ENCODE measurements at places on chromosomes 16 and 17.

DNA sequence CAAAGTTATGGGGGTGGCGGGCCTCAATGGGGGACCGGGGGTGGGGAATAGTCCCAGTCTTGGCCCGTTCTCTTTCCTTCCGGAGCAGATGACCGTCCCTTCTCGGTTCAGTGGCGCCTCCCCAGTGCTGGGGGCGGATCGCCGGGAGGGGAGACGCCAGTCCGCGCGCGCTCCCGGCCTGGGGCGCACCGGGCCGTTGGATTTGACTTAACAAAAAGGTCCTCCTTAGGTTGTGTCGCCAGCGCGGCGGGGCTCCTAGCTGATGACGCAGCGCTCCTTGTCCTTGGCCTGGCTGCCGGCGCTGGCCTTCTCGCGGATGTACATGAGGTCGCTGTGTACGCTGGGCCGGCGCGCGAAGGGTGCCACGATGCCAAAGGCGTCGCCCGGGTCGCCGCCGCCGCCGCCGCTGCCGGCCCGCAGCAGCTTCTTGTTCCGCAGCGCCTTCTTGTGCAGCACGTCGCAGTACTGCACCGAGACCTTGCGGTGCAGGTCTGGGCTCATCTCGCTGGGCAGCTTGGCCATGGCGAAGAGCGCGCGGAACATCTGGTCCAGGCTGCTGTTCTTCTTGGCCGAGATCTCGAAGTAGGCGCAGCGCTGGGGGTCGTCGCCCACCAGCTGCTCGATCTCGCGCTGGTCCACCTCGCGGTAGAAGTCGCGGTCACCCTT, 1.2 kb downstream of the RASD1 start:
- peak; percentile 36 for DNase-seq

GRCh38 chr16:23859713-23860269, 24.0 kb downstream of the PRKCB start:
- no peak for DNase-seq

- no peak for DNase-seq
Observed at GRCh38 chr17:7380855-7381683, at the start of gene TNK1. Gene TNK1 (plus strand): TSS chr17:7381089. CDS start chr17:7382927, 1,838 bp downstream.

DNA sequence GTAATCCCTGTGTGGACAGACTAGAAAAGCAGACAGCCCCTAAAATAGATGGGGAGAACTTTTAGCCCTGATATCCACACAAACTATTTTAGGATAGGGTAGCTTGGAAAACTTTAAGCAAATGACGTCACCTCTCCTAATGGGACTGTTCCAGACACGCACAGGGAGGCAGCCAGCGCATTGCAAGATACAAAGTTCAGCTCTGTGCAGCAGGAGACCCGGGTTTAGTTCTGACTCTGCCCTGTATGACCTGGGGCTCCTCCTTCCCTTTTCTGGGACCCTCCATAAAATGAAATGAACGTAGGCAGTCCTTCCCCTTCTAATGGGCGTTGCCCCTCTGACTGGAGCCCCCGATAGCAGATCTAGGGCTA, 6.3 kb downstream of the ZNF689 start:
- no peak for DNase-seq

DNA sequence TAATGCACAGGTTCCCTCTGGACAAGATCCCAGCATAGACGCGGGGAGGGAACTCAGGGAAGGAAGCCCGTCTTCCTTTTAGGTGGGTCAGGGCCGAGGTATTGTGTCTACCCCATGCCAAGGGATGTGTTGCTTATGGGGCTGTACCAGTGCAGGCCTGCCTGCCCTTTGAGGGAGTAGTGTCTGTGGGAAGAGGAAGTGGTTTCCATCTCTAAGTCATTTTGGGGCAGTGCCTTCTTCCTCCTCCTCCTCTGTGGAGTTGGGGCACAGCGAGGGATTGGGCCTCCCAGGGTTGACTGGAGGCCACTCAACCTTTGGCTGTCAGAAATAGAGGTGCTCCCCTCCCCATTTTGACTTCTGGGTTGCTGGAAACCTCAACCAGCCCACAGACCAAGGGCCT, 26.5 kb downstream of the GJD3 start:
- no peak for DNase-seq

GRCh38 chr17:6240601-6241000, 170.4 kb downstream of the WSCD1 start:
- DNase-seq: no peak

GRCh38 chr16:77014441-77014840, 176.5 kb upstream of the MON1B start:
- no peak for DNase-seq

DNA sequence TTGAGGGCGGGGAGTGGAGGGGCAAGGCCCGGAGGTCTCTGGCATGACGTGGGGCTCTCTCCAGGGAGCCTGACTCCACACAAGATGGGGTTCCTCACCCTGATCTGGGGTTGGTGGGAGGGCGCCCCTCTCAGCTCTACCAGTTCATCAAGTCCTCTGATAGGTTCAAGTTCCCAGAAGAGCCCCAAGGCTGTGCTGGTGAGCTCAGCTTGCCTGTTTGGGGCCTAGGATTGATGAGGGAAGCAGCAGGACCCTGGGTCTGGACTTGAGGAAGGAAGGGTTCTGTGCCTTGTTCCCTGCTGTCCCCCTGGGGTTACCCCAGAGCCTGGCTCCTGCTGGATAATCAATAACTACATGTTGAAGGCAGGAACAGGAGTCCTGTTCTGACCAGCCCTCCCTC, 3.5 kb downstream of the MGAT5B start:
- DNase-seq: no peak

- no peak for DNase-seq
Observed at GRCh38 chr17:80702315-80703141, 157.9 kb downstream of the RPTOR start.

GRCh38 chr17:11296994-11297393, 56.0 kb downstream of the SHISA6 start:
- DNase-seq: no peak

DNA sequence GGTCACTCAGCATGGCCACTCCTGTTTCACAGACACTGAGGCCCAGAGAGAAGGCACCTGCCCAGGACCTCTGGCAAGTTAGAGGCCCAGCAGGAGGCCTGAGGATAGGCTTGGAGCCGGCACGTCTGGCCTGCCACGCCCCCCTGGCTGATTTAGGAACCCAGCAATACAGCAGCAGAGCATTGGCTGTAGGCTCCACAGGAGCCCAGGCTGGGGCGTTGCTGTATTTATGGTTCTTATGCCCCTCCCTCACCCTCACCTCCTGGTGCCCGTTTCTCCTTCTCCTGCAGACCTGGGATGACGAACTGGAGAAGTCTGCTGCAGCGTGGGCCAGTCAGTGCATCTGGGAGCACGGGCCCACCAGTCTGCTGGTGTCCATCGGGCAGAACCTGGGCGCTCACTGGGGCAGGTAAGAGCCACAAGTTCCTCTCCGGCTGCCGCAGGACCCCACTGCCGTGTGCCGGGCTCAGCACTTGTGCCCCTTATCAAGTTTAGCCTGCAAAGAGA, 25.8 kb downstream of the CRISPLD2 start:
- no peak for DNase-seq

DNA sequence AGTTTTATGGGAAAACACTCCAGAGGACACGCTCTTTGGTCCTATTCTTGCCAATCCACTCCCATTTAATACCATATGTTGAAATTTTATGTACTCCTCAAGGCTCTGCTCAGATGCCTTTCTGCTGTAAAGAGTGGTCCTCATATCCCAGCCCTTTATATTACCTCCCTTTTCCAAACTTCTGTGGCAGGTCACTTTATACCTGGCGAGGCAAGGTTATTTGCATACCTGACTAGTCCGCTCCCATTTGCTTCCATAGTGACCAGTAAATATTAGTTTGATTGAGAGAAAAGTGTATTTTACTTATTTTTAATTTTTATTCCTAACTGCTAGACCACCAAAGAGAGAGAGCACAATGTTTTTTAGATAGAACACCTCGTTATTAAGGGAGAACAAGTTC, 17.3 kb downstream of the KRT12 start:
- DNase-seq: no peak

DNA sequence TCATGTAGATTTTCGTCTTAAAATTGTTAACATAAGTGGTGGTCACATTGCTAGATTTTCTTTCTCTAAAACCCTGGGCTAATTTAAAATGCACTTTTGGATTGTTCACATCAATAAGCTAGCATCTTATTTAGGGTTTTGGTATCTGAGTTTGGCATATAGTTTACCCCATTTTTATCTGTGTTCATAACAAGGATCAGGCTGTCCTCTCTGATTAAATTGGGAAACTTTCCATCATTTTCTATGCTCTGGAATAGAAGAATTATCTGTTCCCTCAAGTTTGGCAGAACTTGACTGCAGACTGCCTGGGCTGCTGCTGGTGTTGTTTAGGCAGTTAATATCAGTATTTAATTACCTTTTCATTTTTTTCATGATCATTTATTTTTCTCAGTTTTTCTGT, 1.8 kb downstream of the SPECC1 start:
- no peak for DNase-seq

- no peak for DNase-seq
Observed at GRCh38 chr17:7862692-7863437, 5.1 kb downstream of the CYB5D1 start.

DNA sequence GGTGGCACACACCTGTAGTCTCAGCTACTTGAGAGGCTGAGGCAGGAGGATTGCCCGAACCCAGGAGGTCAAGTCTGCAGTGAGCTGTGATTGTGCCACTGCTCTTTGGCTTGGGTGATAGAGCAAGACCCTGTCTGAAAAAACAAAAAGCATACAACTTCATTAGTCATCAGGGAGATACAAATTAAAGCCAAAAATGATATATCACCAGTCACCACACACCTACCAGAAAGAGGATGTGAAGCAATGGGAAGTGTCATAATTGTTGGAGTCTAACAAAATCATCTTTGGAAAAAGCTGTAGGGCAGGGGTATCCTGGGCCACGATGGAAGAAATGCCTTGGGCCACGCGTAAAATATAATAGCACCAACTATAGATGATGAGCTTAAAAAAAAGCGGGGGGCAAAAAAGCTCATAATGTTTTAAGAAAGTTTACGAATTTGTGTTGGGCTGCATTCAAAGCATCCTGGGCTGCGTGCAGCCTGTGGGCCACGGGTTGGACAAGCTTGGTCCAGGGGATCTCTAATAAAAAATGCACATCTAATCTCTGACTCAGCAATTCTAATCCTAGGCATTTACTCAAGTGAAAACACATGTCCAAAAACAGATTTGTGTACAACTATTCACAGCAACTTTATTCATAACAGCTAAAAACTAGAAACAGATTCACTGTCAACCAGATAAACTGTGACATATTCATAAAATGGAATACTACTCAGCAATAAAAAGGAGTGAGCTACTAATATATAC, 65.9 kb downstream of the HIC1 start:
- no peak for DNase-seq

- no peak for DNase-seq
Observed at GRCh38 chr17:44146375-44147346, 4.9 kb downstream of the HROB start.

DNA sequence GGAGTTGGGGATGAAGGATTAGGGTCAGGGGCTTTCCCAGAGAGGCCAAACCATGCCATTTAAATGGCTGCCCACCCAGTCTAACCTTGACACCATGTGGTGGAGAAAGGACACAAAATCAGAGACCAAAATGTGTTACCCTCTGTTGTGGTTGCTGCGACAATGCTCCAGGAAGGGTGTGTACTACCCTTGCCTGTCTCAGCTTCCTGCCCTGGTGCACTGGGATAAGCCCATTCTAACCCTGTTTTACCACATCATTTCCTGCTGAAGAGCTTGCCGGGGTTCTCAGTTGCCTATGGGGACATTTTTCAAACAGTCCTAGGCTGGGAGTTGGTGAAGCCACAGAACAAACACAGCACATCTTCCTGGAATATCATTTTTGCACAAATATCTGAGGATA, 4.9 kb downstream of the OR4D1 start:
- DNase-seq: peak; percentile 38

- DNase-seq: no peak
Observed at GRCh38 chr17:60079401-60080243, 901 bp upstream of the HEATR6 start.

GRCh38 chr16:66287926-66288325, 78.6 kb upstream of the CDH5 start:
- DNase-seq: no peak

DNA sequence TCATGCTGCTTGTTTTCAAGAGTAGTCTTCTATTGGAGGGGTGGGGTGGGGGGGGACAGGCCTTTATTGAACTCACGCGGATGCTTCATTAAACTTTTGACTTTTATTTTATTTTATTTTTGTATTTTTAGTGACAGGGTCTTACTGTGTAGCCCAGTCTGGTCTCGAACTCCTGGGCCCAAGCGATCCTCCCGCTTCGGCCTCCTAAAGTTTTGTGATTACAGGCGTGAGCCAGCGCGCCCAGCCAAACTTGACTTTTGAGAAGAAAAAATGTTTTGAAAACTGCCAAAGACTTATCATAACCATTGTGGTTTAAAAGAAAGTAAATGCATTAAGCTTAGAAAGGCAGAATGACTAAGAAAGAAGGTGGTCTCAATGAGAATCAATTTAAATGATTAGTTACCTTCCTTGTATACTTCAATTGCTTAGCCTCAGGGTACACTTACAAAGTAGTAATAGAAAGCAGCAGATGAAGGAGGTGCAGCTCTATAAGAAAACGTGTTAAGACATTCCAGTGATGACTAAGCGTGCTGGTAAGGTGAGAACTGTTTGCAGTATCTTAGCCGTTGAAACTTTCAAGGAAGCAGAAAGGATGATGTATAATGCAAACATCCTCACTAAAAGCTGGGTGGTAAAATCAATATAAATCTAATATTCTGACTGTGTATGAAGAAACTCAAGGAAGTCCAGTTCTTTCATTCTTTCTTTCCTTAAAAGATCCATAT, 1.2 kb downstream of the AP2B1 start:
- no peak for DNase-seq

DNA sequence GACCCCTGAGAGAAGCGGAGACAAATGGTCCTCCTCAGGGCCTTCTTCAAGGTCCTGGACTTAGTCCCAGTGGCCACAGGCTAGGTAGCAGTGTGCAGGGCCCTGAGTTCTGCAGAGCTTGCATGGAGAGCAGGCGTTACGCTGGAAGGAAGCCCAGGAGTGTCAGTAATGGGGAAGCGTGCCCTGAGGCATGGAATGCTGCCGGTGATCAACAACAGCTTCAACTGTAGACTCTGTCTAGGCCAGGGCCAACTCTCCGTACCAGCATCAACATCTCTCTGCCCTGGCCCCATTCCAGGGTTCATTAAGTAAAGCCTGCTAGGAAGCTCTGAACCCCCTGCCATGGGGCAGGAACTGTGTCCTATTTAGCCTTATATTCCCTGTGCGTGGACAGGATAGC, 568 bp upstream of the TNK1 start:
- no peak for DNase-seq

DNA sequence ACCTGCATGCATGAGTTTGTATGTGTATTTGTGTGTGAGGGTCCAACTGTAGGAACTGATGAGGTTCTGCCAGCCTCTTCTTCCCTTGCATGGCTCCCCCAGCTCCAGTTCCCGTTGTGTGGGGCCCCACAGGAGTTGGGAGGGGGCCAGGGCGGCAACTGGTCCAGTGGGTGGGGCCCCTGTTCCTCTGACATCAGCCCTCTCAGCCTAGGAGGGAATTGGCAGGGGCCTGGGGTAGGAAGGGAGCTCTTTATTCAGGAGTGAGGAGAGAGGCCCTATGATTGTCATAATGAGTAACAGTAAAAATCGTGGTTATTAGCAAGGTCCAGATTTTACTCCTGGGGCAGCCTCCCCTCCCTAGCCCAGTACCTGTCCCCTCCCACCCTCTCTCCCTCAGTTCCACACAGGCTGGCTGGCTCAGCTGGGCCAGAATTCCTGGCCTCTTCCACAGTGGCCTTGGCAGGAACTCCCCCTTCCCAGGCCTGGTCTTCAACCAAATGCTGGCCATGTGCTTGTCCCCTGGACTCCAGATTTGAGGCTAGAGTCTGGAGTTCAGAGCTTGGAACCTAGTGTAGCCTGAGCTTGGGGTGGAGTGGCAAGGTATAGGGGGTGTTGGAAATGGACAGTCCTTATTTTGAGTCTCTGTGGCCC, 18.9 kb downstream of the RARA start:
- no peak for DNase-seq

- no peak for DNase-seq
Observed at GRCh38 chr16:27330542-27330941, 16.8 kb downstream of the IL4R start.

Measured in activated CD4-positive, alpha-beta T cell treated with anti-CD3 and anti-CD28 coated beads for 48 hours (primary cell).